Thymus (tissue), 14 donors: ENCODE measurements at places on chromosomes 6 and 20.

- no peaks in the 10 kb centered on the region for H3K27me3 ChIP-seq
- H3K4me3 ChIP-seq = no peak overlapping the region
- no peak for DNase-seq
- H3K4me1 ChIP-seq = no peaks in the 10 kb centered on the region
Observed at GRCh38 chr6:83292900-83293843, 100.0 kb downstream of the RWDD2A start.

- no peak for DNase-seq
- no peaks in the 10 kb centered on the region for H3K27me3 ChIP-seq
- H3K4me1 ChIP-seq = no peaks in the 10 kb centered on the region
Observed at GRCh38 chr6:144510859-144511258, 225.7 kb downstream of the UTRN start.

DNA sequence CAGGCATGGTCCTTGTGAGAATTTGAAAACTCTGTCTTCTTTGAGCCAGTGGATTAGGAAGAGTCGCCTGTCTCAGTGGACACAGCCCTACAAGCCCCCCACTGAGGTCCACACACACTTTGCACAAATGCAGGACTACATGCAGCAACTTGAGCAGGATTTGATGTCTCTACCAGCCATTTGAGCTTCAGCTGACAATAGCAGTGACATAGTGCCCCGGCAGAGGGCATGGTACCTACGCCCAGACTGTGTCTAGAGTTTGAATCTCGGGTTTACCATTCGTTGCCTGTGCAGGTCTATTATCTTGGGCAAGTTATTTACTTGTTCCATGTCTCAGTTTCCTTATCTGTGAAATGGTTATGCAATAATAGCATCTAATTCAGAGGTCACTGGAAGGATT lies 580.1 kb downstream of the TFAP2B start:
- H3K4me1 ChIP-seq = no peaks in the 10 kb centered on the region
- no peak for DNase-seq
- H3K36me3 ChIP-seq = no peaks in the 10 kb centered on the region
- no peak overlapping the region for H3K27ac ChIP-seq
- H3K27me3 ChIP-seq = no peaks in the 10 kb centered on the region
- H3K4me3 ChIP-seq = no peak overlapping the region

DNA sequence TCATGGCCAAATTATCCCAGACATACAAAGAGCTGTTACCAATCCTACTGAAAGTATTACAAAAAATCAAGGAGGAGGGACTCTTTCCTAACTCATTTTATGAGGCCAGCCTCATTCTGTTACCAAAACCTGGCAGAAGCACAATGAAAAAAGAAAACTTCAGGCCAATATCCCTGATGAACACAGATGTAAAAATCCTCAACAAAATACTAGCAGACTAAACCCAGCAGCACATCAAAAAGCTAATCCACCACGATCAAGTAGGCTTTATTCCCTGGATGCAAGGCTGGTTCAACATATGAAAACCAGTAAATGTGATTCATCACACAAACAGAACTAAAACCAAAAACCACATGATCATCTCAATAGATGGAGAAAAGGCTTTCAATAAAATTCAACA lies 109.2 kb downstream of the C6orf118 start:
- H3K4me3 ChIP-seq = no peak overlapping the region
- H3K27ac ChIP-seq = no peak overlapping the region
- H3K27me3 ChIP-seq = no peaks in the 10 kb centered on the region
- H3K36me3 ChIP-seq = no peaks in the 10 kb centered on the region
- no peaks in the 10 kb centered on the region for H3K4me1 ChIP-seq

DNA sequence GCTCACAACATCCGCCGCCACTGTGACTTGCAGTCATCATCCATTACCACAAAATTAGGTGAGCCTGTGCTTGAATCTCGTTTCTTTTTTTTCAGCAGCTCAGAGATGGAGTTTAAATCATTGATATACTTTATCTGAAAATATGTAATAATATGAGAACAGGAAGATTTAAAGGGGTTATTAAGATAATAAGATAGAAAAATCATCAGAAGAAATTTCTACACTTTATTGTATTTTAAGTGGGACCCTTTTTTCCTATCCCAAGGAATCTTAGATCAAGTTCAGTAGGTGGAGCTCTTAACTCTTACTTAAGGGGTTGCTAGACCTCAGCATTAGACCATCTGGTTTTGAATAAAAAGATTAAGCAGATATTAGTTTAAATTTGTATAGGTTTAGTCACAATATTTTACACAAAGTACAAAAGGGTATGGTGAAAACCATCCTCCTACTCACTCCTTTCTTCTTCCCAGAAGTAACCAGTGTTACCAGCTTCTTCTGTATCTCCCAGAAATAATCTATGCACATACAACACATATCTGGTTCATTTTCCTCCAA lies 9.4 kb upstream of the NCOA7 start:
- H3K27me3 ChIP-seq = no peaks in the 10 kb centered on the region
- no peaks in the 10 kb centered on the region for H3K36me3 ChIP-seq
- peak overlapping the region; percentile 87 for H3K4me3 ChIP-seq
- H3K4me1 ChIP-seq = no peaks in the 10 kb centered on the region
- H3K27ac ChIP-seq = peak overlapping the region; percentile 97

DNA sequence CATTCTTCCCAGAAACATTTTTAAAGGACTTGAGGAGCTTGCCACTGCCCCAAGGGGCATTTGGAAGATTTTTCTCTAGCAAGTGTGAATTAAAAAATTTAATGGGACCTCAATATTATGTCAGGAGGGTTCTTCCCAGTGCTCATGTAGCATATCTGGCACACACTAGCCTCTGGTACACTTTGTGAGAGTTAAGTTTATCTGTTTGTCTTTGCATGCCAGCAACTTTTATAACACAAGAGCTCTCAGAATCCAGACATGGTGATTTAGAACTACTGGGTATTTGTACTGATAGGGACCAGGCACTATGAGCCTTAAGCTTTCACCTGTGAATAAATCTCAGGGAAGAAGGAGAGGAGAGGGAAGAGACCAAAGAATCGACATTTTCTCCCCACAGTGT lies 12.9 kb downstream of the SPINT3 start:
- H3K36me3 ChIP-seq = no peaks in the 10 kb centered on the region
- no peak overlapping the region for H3K27ac ChIP-seq
- H3K27me3 ChIP-seq = no peaks in the 10 kb centered on the region
- H3K4me1 ChIP-seq = no peaks in the 10 kb centered on the region
- no peak for DNase-seq
- no peak overlapping the region for H3K4me3 ChIP-seq

GRCh38 chr6:134097114-134097707 lies 44.8 kb upstream of the SLC2A12 start:
- H3K27ac ChIP-seq = no peak overlapping the region
- peaks cover 4% of the 10 kb centered on the region for H3K27me3 ChIP-seq
- H3K4me3 ChIP-seq = no peak overlapping the region
- no peaks in the 10 kb centered on the region for H3K36me3 ChIP-seq

GRCh38 chr20:7989379-7989778 lies 30.2 kb downstream of the TMX4 start:
- H3K36me3 ChIP-seq = peaks cover 2% of the 10 kb centered on the region
- no peak overlapping the region for H3K27ac ChIP-seq
- DNase-seq = no peak

DNA sequence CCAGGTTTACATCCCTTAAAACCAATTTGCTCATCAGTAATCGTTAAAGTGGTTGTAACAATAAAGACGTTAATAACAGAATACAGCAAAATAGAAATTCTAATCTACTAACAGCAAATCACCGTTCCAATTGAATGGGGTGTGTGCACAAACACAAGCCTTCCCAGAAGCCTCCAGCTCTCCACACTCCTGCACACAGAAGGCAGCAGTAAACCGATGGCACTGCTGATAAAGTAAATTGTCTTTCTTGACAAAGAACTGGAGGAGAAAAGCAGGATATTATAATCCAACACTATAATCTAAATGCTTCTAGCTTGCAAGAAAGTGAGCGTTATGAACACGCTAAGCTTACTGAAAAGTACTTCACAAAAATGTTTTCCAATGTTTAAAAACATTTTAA lies 7.0 kb downstream of the ZNF217 start:
- H3K36me3 ChIP-seq = peaks cover 11% of the 10 kb centered on the region
- no peaks in the 10 kb centered on the region for H3K27me3 ChIP-seq
- H3K27ac ChIP-seq = no peak overlapping the region
- DNase-seq = no peak
- H3K4me1 ChIP-seq = peaks cover 12% of the 10 kb centered on the region
- H3K4me3 ChIP-seq = no peak overlapping the region

GRCh38 chr6:15897063-15897876 lies 231.6 kb upstream of the MYLIP start:
- no peaks in the 10 kb centered on the region for H3K4me1 ChIP-seq
- H3K4me3 ChIP-seq = no peak overlapping the region
- DNase-seq = no peak
